ENCODE measurements at places on chromosomes 6 and 20.

- DNase-seq, result no peak
Observed at GRCh38 chr6:829656-830055, 136.7 kb upstream of the EXOC2 start.

DNA sequence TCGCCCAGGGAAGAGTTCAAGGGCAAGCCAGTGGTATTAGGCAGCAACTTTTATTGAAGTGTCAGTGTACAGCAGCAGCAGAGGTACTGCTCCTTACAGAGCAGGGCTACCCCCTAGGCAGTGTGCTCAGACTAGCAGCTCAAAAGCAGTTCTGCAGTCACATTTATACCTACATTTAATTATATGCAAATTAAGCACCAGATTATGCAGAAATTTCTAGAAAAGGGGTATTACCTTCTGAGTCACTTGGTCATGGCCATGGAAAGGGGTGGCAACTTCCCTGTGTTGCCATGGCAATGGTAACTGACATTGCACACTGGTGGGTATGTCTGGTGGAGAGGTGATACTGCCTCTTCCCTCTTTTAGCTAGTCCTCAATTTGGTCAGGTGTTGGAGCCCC, 2.1 kb upstream of the ZKSCAN4 start:
- no peak for DNase-seq

DNA sequence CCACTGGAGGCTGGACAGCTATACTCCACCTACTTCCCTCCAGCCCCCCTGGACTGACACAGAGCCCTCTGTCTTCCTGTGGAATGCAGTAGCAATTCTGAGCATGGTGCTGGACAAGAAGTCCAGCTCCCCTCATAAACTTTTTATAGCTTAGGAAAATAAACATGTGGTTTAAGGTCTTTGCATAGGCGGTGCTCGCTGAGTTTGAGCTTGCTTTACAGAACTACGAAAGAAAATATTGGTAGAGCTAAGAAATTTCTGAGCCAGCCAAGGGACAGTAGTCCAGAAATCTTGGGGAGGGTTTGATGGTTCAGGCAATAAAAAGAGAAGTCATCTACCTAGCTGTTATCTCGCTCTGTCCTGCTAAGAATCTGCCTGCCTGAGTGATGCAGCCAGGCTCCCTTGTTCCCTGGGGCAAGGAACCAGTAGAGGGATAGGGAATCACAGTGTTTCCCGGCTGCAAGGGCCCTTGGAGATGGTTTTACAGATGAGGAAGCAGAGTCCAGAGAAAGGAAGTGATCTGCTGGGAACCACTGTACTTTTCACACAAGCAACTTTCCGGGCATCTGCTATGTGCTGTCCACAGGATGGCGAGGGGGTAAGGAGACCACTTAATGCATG, 343.4 kb downstream of the CDC5L start:
- DNase-seq, result no peak

- DNase-seq, result no peak
Observed at GRCh38 chr6:124655866-124656265, 306.4 kb upstream of the RNF217 start.

DNA sequence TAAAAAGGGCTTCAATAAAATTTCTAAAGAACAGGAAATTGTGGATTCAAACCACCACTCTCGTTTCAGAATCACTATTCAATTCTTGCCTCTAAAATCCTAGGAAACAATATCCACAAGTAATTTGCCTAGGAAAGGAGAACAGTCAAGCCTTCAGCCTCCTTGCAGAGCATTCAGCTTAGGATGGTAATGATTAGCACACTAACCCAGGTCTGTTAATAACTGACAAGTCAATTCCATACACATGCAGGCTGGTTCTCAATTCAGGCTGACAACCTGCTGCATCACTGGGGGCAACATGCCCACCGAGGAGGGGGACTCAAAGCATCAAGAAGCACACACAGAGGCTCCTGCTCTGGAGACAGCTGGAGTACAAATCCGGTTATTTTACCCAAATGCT, 57.6 kb downstream of the GMDS start:
- DNase-seq, result no peak
